Posterior cingulate gyrus (tissue), 11 donors: ENCODE measurements at places on chromosomes 11 and 22.

- no peak for DNase-seq
Observed at GRCh38 chr11:58640386-58641023, 18.0 kb downstream of the CNTF start.

DNA sequence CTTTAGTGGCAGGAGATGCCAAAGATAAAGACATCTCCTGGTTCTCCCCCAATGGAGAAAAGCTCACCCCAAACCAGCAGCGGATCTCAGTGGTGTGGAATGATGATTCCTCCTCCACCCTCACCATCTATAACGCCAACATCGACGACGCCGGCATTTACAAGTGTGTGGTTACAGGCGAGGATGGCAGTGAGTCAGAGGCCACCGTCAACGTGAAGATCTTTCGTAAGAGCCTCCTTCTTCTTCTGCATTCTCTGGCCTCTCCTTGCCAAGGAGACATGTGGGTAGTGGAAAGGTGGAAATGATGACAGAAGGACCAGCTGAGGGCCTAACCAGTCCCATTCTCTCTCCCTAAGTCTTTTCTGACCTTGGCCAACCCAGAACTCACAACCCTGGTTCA, 110.1 kb upstream of the TTC12 start:
- no peak for DNase-seq

GRCh38 chr11:47553406-47553743, 443 bp upstream of the CELF1 start:
- DNase-seq, result no peak

- no peak for DNase-seq
Observed at GRCh38 chr11:79362821-79363220, 78.0 kb downstream of the TENM4 start.

GRCh38 chr11:31997955-31998354, 92.9 kb upstream of the RCN1 start:
- no peak for DNase-seq

DNA sequence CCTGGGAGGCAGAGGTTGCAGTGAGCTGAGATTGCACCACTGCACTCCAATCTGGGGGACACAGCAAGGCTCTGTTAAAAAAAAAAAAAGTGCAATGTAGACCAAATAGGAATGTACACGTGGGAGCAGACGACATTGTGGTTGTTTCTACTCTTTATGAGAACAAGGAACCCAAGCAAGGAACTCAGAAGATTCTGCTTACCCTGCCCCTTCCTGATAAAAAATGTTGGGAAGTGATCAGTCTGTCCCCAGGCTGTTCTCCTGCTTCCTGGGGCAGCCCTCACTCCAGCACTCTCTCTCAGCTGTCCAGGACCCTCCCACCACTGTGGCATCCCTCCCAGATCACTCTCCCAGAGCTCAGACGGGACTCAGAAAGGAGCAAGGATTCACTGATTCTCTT, 31.8 kb downstream of the SLCO2B1 start:
- DNase-seq, result no peak

DNA sequence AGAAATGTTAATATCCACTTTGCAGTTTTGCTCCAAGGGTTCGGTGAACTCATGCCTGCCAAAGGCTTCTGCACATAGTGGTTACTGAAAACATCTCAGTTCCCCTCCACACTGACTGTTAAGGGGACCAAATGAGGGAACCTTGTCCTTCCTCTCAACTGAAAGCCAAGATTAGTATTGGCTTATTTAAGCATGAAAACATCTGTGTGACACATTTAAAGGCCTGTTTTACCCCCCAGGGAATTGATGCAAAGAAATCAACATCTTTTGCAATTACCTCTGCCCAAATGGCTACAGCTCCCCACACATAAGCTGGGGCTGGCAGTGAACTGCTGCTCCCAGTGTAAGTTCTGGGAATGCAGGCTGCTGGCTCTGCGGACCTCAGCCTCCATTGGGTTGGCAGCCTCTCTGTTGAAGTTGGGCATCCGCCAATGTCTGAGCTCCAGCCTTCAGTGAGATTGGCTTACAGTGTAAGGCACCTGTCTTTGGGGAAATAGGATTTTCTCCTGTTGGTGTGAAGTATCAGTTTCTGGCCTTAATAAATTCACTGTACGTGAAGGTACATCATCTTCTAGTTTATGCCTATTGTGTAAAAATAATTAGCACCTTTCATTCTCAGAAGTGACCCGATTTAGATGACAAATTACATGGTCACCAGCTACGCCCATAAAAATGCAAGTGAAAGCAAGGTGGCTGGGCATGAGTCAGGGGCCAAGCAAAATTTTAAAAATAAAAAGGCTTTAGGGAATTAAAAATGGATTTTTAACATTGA, 213.4 kb upstream of the SYN3 start:
- DNase-seq, result peak; percentile 45

DNA sequence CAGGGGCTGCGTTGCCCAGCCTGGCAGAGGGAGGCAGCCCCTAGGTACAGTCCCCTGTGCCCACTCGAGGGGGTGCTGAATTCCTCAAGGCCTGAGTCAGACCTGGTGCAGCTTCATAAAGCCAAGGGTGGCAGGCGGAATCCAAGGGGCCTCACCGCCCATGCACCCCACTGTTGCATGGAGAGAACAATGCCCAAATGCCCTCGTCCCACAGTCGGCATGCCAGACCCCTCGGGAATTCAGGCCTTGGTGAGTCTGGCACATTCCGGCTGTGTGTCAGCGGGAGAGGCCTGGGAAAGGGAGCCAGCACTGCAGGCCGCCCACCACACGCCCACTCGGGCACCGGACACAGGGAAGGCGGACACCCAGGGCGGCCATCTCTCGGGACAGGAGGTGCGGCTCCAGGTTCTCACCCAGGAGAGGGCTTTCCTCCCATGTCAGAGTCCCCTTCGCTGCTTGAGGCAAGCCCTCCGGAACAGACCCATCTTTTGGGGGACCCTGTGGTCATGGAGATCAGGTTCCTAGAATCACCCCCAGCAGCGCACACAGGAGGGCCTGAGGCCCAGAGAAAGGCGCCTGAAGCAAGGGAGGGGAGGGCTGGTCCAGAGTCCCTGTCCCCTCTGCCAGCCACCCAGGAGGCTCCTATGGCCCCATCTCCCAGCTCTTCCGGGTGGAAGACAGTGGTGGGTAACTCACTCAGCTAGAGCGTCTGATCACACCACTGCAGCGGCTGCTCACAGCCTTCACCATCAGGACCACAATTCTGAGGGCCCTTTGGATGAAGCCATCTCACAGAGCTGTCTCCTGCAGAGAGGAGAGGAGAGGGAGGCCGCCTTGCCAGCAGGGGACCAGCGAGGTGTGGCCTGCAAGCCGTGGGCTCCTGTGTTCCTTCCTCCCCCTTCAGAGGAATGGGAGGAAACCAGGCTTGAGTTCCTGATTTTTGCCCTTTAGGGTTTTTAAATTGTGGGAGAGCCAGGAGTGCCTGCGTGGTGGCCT, 31.6 kb upstream of the KCNQ1OT1 start:
- DNase-seq, result no peak

- DNase-seq, result no peak
Observed at GRCh38 chr22:48834404-48834803, 993.3 kb downstream of the BRD1 start.

DNA sequence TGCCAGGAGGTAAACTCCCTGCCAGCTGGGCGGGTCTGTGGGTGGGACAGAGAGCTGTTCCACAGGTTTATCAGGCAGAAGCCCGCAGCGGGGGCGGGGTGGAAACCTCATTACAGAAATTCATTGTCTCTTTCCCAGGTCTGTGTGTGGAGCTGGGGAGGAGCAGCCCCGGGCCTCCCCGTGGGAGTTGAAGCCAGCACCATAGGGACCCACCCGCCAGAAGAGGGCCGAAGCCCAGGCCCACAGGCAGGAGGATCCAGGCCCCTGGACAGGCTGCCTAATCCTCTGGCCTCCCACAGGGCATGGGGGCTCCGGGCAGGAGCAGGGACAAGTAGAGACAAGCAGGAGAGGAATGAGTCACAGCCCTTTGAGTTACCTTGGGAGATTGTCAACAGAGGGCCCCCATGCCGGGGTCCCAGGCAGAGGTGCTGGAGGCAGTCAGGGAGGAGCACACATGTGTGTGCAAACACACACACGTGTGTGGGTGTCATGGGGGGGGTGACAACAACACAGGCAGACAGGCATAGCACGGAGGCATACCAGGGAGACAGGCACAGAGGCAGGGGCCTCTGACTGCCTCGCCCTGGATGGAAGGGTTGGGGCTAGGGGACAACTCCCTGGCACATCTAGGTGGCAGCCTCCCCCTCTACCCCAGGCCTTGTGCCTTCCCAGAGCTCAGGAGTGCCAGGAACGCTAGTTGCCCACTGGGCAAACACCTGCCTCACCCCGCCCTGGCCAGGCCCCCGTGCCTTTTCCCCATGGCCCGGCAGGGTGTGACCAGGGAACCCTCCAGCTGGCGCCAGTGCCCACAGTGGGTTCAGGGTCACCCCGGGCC, 1.4 kb downstream of the CDC42BPG start:
- DNase-seq, result no peak

DNA sequence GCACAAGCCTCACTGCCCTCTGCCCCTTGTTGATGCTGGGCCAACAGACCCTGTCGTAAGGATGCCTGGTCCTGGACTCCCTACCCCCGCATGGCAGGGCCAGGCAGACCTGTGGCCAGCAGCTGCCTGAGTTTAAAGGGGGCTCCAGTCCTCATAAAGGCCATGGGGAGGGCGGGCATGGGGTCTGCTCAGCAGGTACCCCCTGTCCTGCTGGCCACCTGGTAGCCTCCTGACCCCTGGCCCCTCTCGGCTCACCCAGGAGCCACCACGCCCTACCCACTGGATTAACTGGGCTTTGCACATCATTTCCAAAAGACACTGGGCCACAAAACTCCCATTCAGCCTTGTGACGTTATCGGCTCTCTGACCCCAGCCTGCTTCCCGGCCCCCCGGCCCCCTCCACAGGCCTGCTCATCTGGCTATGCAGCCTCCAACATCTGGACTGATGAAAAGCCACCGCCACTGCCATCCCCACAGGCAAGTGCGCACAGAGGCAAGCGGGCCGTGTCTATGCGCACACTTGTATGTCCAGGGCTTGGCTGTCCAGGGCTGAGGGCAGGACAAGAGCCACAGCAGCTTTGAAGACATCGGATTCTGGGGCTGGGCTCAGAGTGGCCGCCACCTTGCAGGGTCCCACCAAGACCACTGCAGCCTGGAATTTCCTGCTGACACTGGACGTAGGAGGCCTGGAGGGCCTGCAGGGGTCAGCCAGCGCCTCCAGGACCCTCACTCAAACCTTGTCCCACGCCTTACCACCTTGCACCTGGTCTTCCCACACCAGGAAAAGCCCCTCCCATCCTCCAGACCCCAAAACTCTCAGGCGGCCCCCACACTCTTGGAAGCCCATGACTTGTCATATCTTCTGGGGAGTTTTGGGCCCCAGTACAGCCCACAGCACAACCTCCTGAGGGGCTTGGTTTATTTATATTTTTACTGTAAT, 48.7 kb downstream of the IGF2 start:
- DNase-seq, result peak; percentile 21

- DNase-seq, result no peak
Observed at GRCh38 chr22:42724062-42724461, 3.4 kb upstream of the A4GALT start.

DNA sequence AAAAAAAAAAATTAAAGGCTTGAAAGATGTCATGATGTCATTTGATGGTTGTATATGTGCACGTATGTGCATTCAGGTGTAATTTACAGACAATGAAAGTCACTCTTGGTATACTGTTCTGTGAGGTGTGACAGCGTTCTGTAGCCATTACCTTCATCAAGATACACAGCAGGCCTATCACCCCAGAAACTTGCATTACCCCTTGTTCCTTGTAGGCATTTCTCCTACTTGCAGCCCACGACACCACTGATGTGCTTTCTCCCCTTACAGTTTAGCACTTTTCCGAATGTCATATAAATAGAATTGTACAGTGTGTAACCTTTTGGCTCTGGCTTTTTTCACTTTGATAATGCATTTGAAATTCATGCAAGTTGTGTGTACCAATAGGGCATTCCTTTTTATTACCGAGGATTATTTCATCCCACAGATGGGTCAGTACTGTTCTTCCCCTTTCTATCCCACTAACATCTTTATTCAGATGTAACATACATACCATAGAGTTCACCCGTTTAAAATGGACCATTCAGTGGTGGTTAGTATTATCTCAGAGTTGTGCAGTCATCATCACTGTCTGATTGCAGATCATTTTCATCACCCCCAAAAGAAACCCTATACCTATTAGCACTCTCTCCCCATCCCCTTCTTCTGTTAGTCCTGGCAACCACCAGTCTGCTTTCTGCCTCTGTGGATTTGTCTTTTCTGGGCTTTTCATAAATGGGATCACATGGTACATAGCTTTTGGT, 30.3 kb downstream of the BCR start:
- no peak for DNase-seq

- DNase-seq, result no peak
Observed at GRCh38 chr22:39967103-39967829, 7.1 kb downstream of the TMA7B start.

GRCh38 chr11:28757725-28758515, 649.7 kb downstream of the METTL15 start:
- no peak for DNase-seq

DNA sequence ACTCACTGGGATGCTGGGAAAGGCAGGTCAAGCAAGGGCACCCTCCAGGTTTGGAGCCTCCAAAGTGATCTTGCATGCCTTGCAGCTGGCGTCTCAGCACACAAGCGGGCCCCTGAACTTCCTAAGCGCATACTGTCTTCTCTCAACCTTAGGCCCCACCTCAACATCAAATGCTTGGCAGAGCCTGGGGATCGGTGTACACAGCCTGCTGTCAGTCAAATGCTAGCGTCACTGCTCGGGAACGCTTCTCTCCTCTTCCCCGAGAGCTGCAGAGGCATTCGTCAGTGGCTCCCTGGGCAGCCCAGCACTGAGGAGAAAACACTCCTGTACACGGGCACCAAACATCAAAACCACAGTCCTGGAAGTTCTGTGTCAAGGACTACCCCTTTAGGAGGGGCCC, 124.9 kb downstream of the C11orf58 start:
- DNase-seq, result no peak

- DNase-seq, result no peak
Observed at GRCh38 chr22:35178446-35178845, 78.8 kb upstream of the HMGXB4 start.

GRCh38 chr11:92245700-92246271, 21.2 kb downstream of the FAT3 start:
- DNase-seq, result no peak

GRCh38 chr11:114178656-114179055, 117.5 kb upstream of the NNMT start:
- DNase-seq, result no peak

- peak; percentile 19 for DNase-seq
Observed at GRCh38 chr11:33773404-33773986, 825 bp downstream of the FBXO3 start.

- DNase-seq, result no peak
Observed at GRCh38 chr22:40857309-40857855, 434 bp downstream of the XPNPEP3 start.
